ENCODE measurements at places on chromosomes 4 and X.

DNA sequence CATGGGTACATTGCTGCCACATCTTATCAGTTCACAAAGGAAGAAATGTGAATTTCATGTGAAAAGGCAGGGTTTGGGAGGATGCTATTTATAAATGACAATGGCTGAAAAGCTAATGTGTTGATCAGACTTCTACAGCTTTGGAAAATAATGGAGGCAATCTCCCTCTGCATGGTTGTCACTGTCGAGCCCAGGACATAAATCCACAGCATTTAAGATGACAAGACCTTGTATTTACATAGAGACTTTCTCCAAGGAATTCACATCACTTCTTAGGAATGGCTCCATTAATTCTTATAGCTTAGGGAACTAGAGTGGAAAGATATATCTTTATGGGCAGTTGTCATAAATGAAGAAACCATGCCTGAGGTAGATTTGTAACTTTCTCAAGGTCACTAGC, 66.7 kb downstream of the CBLL2 start:
- H3K27ac ChIP-seq, result no peak overlapping the region
- H3K4me1 ChIP-seq, result no peaks in the 10 kb centered on the region
- DNase-seq, result no peak

DNA sequence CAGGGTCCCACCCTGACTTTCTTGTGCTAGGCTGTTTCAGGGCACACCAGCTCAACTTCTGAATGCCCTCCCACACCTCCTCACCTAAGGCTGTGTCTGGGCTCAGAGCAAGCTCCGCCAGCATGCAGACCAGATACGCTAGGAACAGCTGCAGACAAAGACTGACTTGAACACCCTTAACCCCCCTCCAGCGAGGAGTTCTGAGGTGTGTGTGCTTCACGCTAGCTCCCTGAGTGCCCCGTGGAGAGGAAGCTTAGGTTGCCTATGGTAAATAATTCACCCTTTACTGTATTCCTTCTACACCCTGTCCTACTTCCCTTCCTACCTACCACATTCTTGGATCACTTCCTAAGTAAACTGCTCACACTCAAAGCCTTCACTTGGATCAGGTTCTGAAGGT, 115.0 kb downstream of the VCX3B start:
- H3K36me3 ChIP-seq, result no peaks in the 10 kb centered on the region
- H3K27me3 ChIP-seq, result no peaks in the 10 kb centered on the region

DNA sequence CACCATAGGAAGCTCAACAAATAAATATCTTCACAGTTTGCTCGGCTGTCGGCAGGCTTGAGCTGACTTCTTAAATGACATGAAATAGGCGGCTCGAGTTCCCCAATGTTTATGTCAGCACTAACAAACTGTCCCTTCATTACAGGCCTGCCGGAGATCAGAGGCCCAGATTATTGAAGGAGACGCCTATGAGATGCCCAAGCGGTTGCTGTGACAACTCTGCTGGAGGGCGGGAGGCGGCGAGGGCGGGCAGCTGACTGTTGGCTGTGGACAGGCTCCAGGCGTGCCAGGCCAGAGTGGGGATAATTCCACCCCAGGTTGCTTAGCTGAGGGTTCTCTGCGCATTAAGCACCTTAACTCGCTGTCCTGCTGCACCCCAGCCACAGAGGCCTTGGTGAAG, 39.2 kb upstream of the MSX1 start:
- no peak overlapping the region for H3K4me3 ChIP-seq
- H3K27me3 ChIP-seq, result no peaks in the 10 kb centered on the region

DNA sequence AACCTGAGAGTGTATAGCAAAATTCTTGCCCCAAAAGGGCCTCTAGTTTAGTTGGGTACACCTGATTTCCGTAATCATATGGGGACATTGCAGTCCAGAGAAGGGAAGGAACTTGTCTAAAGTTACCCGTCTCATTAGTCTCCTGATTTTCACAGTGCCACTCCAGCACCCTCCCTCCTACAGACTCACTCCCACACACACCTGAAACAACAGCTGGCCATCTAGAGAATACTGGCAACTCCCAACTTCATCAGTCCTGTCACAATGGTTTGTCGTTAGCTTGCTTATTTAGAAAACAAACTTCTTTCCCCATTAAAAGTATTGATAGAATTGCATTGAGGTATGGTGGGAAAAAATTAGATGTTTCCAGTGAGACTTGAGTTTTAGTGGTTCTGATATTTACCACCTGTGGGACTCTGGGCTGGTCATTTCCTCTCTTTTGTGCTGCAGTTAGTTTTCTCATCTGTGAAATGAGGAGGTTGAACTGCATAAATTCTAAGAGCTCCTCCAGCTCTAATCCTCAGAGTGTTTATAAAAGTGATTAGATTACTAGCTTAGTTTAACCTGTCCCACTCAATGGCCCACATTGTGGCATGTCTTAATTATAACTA, 1.7 kb downstream of the IL13RA1 start:
- H3K27ac ChIP-seq, result no peak overlapping the region
- H3K36me3 ChIP-seq, result no peaks in the 10 kb centered on the region
- DNase-seq, result no peak
- no peak overlapping the region for H3K4me3 ChIP-seq
- H3K4me1 ChIP-seq, result no peaks in the 10 kb centered on the region
- H3K27me3 ChIP-seq, result peaks cover 9% of the 10 kb centered on the region

- H3K36me3 ChIP-seq, result no peaks in the 10 kb centered on the region
- DNase-seq, result no peak
- H3K4me1 ChIP-seq, result no peaks in the 10 kb centered on the region
- H3K27ac ChIP-seq, result no peak overlapping the region
- H3K4me3 ChIP-seq, result no peak overlapping the region
Measured at GRCh38 chr4:1759818-1760223, 33.3 kb upstream of the FGFR3 start.

DNA sequence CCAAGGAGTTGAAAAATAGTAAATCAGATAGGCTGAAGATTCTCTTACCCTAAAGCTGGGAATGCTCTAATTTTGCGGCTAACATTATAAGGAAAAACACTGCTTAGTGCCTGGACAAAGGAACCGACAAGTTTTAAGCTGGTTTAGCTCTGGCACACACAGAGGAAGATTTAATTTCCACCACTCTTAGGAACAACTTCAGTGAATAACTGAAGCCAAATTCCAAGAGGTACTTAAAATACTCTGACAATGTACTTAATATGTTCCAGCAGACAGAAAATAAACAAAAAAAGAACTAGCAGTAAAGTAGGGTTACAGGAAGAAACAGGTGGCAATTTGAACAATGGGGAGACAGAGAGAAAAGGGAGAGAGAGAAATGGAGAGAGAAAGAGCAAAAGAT, 340.8 kb upstream of the NDST4 start:
- no peak overlapping the region for H3K4me3 ChIP-seq
- H3K27me3 ChIP-seq, result no peaks in the 10 kb centered on the region
- H3K36me3 ChIP-seq, result no peaks in the 10 kb centered on the region
- no peak for DNase-seq

GRCh38 chrX:63661676-63662075, 123.3 kb downstream of the ARHGEF9 start:
- H3K4me1 ChIP-seq, result peaks cover 2% of the 10 kb centered on the region
- H3K36me3 ChIP-seq, result peaks cover 3% of the 10 kb centered on the region
- H3K27me3 ChIP-seq, result no peaks in the 10 kb centered on the region
- no peak overlapping the region for H3K27ac ChIP-seq
- H3K4me3 ChIP-seq, result no peak overlapping the region

GRCh38 chrX:120207009-120207605, 43.5 kb upstream of the ZBTB33 start:
- no peaks in the 10 kb centered on the region for H3K27me3 ChIP-seq
- no peak for DNase-seq
- H3K4me3 ChIP-seq, result no peak overlapping the region

DNA sequence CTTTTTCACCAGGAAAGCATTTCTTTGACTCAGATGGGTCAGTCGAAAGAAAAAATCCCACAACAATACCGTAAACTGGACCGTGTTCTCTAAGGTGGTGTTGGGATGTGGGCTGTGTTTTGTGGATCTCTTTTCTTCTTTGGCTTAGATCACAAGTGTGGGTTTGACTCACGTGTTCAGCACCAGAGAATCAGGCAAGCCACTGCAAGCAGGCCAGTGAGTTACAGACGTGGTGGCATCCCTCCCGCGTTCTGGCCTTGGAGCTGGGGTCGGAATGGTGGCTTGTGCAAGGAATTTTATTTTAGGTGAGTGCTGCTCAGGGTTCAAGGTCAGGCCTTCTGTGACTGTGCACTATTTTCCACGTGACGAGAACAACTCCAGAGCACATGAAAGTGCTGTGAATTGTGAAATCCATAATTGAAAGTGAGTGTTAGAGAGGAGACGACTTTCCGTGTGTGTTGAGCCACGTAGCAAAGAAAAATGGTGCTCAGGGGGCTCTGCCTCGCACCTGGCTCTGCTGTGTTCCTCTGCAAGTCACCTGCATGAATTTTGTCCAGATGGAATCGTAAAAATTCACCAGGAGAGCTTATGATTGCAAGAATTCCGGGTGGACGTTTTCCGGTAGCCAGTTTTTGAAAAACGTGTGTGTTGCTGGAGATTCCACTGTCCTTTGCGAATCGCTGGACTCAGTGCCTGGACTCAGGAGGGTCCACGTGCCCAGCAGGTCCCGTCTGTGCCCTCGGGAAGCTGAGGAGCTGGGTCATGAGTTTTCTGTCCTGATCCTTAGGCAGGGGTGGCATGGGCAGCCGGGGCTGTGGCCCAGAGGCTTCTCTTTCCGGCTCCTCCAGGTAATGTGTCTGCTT, 33.6 kb upstream of the HGFAC start:
- peaks cover 6% of the 10 kb centered on the region for H3K4me1 ChIP-seq
- no peaks in the 10 kb centered on the region for H3K27me3 ChIP-seq
- H3K4me3 ChIP-seq, result no peak overlapping the region
- H3K27ac ChIP-seq, result no peak overlapping the region
- DNase-seq, result no peak

GRCh38 chr4:121071640-121072223, 603 bp downstream of the NDNF start:
- peaks cover 65% of the 10 kb centered on the region for H3K27me3 ChIP-seq
- H3K27ac ChIP-seq, result no peak overlapping the region

DNA sequence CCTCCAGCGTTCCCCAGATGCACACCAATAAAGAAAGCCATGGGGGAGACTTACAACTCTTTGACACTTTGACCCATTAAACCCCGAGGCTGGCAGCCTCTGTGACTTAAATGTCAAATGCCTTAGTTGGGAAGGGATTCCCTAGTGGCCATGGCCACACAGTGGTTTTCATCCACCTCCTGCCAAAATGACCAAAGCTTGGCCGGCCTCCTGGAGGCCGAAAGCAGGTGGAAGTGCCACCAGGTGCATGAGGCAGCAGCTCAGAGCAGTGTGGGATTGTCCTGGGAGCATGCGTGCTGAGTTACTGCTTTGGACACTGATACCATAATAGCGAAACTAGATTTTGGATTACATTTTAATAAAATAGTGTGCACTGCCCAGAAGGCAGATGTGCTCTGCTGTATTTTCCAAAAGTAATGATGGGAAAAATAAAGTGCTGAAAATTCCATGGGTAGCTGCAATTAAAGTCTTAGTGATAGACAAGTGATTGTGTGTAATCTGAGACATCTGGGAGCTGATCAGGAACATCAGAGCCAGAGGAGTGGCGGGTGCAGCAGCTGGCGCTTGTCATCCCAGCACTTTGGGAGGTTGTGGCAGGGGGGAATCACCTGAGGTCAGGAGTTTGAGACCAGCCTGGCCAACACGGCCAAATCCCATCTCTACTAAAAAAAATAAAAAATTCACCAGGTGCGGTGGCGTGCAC, 39.8 kb upstream of the TADA2B start:
- H3K36me3 ChIP-seq, result peaks cover 7% of the 10 kb centered on the region
- H3K4me3 ChIP-seq, result no peak overlapping the region
- H3K27ac ChIP-seq, result peak overlapping the region; percentile 21
- no peak for DNase-seq

- DNase-seq, result no peak
- H3K4me3 ChIP-seq, result no peak overlapping the region
- H3K4me1 ChIP-seq, result no peaks in the 10 kb centered on the region
- H3K36me3 ChIP-seq, result no peaks in the 10 kb centered on the region
Measured at GRCh38 chrX:1144293-1144692, 68.2 kb downstream of the CRLF2 start.

- H3K4me3 ChIP-seq, result no peak overlapping the region
- H3K36me3 ChIP-seq, result no peaks in the 10 kb centered on the region
- no peak overlapping the region for H3K27ac ChIP-seq
Measured at GRCh38 chr4:125582302-125582701, 267.5 kb downstream of the FAT4 start.

GRCh38 chrX:150257353-150258175, 105.6 kb upstream of the MAMLD1 start:
- peaks cover 8% of the 10 kb centered on the region for H3K4me1 ChIP-seq
- no peak overlapping the region for H3K4me3 ChIP-seq
- no peak for DNase-seq
- no peak overlapping the region for H3K27ac ChIP-seq
- peaks cover 6% of the 10 kb centered on the region for H3K27me3 ChIP-seq

DNA sequence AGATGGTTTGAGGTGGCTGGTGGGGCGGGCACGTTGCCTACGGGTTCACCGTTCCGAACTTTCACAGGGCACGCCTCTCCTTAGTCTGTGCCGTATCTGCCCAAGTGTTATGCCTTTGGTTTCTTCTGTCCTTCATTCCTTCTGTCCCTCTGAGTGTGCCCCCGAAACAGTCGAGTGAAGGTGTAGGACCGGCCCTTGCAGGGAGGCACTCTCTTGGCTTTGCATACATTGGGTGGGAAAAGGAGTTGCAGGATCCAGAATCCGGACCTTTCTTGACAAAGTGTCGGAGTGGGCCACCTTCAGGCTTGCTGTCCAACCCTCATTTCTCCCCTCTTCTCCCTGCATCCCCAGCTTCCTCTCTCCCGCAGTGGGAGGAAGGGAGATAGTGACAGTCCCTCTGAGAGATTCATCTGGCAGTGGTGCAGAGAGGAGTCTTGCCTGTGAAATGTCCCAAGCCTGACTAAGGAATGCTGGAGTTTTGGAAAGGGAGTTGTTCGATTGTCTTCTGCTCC, 569 bp downstream of the ARFIP1 start:
- no peaks in the 10 kb centered on the region for H3K27me3 ChIP-seq
- peak overlapping the region; percentile 98 for H3K27ac ChIP-seq
- peaks cover 41% of the 10 kb centered on the region for H3K4me1 ChIP-seq
- H3K4me3 ChIP-seq, result peak overlapping the region; percentile 99
- no peak for DNase-seq

- no peak for DNase-seq
- H3K27ac ChIP-seq, result no peak overlapping the region
- no peaks in the 10 kb centered on the region for H3K4me1 ChIP-seq
- no peaks in the 10 kb centered on the region for H3K36me3 ChIP-seq
Measured at GRCh38 chr4:187387739-187388138, 607.8 kb upstream of the ZFP42 start.

DNA sequence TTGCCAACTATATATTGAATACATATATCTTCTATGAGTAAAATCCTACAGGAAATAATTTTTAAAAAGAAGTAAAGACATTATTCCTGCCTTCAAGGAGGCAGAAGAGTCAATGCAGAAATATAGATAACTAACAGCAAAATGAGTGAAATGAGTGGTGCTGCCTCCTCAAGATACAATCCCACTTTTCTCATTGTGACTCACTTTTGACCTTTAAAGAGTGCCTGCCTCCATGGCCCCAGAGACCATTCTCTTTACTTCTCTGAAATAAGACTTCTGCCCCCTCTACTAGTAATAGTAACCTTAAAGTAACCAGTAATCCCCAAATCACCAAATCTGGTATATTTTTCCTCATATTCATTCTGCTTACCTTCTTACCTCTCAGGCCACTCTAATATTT, 15.5 kb downstream of the SLC10A7 start:
- H3K27me3 ChIP-seq, result no peaks in the 10 kb centered on the region
- H3K27ac ChIP-seq, result no peak overlapping the region
- DNase-seq, result no peak
- no peaks in the 10 kb centered on the region for H3K4me1 ChIP-seq
- H3K36me3 ChIP-seq, result peaks cover 12% of the 10 kb centered on the region

All from T-helper 17 cell (primary cell).